ENCODE measurements at places on chromosomes 4 and X.

DNA sequence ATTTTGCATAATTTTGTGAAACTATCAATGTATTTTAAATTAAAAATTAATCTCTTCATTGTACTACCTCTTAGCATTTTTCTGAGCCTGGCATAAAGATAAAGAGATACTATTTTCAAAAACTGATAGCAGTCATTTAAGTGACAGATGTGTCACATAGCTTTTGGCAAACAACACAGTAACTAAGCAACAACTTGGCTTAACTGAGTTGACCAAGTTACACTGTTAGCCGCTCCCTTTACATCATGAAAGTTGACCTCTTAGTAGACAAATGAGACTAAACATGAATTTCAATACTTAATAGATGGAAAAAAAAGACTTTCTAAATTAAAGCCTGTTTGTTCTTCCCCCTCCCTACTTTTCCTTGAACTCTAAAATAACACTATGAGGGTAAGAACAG, 62.0 kb downstream of the ATP8A1 start:
- no peak for DNase-seq

DNA sequence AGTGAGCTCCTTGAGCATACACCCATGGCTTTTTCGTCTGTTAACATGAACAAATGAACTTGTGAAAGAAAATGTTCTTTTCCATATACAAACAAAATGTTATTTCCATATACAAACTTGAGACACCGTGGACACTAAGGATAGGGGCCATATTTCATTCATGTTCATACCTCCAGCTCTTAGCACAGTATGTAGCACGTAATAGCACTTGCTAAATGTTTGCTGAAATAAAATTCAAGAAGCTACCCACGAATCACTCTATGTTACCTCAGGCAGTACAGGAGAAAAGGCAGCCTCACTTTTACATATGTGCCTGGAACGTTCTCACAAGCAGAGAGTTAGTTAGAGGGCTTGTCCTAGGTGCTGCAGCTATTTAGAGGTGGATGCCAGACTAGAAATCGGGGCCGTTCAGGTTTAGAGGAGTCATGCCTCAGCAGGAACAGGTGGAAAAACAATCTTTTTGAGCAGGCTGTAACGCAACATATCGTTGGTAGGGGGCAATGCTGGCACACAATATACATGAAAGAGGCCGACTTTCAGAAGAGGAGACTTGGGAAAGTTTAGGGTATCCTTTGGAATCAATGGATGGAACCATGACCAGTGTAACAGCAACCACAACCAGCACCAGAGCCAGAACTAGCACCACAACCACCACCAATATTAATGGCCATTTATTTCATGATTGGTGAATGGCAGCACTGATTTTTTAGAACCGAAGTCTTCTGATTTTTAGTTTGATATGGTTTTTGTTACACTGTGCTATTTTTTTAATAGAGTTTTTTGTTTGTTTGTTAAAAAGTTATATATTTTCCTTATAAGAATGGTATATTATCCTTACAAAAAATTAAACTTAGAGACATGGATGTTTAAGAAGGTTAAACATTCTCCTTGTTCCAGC, 14.8 kb upstream of the PAQR3 start:
- DNase-seq: no peak

DNA sequence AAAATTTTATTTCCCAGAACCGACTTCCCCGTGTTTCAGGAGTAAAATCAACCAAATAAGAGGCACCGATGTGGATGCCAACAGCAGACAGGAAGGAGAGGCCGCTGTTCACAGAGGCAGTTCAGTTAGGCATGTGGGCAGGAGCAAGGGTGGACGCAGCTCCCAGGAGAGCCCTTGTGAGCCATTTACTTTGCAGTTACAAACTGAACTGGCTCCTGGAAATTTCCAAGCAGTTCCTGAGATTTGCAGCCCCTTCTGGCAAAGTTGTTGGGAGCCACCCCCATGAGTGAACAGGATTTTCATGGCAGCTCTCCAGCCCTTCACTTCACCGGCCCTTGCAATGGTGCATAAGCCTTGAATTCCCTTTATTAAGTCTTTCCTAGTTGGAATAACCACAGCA, 189.1 kb downstream of the AFAP1 start:
- no peak for DNase-seq

DNA sequence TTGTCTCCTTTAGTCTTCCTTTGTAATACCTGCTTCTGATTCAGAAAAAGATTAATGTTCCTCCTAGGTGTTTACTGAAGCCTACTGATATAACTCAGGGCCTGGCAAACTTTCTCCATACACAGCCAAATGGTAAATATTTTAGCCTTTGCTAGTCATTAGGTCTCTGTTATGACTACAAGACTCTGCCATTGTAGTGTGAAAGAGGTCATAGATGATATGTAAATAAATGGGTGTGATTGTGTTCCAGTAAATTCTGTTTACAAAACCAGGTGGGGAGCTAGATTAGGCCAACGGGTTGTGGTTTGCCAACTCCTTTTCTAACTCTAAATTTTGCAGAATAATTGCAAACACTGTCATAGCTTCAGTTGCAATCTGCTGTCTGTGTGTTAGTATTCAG, 568.1 kb upstream of the GNPDA2 start:
- DNase-seq: no peak

DNA sequence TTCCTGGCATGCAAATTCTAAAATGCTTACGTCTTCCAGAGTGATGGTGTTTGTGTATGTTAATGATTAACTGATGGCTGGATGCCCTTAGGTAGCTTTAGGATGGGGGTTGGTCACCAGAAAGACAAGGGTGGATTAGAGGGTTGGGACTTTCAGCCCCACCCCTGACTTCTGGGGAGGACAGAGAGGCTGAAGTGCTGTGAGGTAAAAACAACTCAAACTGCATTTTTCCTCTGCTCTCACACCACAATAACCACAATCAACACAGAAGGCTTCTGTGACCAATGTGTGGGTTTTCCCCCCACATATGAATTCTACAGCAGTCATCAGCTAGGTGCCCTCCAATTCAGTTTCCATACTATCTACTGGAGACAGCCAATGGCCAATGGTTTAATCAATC, 18.7 kb upstream of the DDIT4L start:
- DNase-seq: no peak

DNA sequence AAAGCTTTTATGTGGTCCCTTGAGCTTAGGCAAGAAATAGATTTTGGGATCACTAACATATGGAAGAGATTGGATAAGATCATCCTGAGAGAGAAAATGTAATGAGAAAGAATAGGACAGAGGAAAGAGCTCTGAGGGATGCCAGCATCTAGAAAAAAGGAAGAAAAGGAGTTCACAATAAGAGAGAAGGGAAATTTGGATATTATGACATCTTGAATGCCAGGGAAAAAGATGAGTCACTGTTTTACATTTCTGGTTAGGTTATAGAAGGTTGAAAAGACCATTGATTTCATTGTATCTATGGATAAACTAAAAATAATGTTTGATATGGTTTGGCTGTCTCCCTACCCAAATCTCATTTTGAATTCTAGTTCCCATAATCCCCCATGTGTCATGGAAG, 208.5 kb downstream of the MAD2L1 start:
- DNase-seq: no peak

GRCh38 chr4:10673817-10674369, 10.7 kb downstream of the CLNK start:
- no peak for DNase-seq

GRCh38 chr4:2861631-2862436, 18.2 kb downstream of the ADD1 start:
- DNase-seq: no peak

GRCh38 chr4:107624024-107624423, 96.0 kb downstream of the PAPSS1 start:
- no peak for DNase-seq

- DNase-seq: no peak
Observed at GRCh38 chrX:21176921-21177571, 197.2 kb upstream of the CNKSR2 start.

DNA sequence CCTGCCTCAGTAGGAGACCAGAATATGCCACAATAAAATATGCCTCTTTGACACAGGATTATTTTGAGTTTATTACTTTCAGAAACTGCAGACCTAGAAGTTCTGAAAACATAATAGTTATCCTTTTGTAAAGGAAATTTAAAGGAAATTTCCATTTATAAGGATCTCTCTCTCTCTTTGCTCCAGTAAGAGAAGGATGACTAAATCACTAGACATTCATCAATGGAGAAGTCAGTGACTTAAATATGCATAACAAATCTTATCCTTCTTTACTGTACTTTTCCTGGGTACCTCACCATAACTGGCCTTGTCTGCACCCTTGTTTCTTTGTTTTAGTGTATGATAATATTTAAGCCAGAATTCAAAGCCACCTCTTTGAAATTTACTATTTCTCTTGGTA, 28.3 kb upstream of the OPHN1 start:
- no peak for DNase-seq

DNA sequence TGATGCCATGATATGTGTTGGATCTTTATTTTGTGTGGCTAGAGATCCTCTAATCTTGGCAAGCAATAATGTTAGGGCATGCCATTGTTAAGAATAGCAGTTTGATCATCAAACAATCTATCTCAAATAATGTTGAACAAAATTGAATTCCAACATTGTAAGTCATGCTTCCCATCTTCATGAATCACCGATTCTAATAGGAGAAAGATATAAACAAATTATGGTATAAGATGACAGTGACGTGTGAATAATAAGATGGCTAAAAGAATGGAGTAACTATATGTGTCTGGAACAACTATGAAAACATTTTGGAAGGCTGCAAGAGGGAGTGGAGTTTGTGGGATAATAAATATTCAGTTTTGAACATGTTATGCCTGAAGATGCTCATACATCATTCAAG, 208.4 kb downstream of the DTHD1 start:
- DNase-seq: no peak

DNA sequence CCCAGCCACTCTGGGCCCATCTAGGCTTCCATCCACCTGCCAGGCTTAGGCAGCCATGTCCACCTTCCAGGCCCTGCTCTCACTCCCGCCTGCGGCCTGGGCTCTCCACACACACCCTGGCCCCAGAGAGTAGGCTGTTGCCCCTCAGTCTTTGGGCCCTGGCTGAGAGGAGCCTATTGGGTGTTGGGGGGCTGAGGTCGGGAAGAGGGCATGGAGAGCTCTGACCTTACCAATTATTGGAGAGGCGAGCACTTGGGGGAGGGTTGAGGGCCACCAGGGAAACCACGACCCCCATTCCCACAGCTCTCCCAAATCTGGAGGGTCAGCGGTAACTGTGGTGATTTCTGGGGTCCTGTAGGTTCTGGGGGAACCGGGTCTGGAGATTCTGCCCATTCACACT, 38.2 kb downstream of the HTRA3 start:
- DNase-seq: no peak

DNA sequence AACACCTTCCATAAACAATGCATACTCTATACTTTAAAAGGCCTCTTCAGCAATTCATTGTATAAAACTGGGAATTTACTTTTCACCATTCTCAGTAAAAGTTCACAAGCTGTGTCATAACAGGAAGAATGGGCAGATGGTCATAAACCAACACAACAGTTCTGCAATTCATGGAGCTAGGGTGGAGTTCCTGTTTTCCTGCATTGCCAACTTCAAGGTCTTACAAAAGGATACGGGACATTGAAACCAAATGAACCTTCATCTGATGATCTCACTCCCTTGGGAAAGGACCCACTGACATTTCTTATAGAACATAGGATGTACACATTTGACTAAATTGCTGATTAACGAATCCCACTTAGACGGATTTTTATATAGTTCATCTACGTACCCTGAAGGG, 4.1 kb downstream of the KDR start:
- DNase-seq: no peak

GRCh38 chrX:44874420-44875184, 1.6 kb downstream of the KDM6A start:
- DNase-seq: peak; percentile 13

DNA sequence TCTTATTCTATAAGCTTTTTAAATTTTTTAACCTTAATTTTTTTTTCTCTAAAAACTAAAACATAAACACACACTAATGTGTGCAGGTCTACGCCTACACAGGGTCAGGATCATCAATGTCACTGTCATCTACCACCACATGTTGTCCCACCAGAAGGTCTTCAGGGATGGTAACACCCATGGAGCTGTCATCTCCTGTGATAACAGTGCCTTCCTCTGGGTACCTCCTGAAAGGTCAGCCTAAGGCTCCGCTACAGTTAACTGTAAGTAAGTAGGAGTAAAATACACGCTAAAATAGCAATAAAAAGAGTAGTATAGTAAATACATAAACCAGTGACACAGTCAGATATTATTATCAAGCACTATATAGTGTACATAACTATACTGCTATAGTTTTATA, 45.9 kb upstream of the GPRIN3 start:
- DNase-seq: no peak

DNA sequence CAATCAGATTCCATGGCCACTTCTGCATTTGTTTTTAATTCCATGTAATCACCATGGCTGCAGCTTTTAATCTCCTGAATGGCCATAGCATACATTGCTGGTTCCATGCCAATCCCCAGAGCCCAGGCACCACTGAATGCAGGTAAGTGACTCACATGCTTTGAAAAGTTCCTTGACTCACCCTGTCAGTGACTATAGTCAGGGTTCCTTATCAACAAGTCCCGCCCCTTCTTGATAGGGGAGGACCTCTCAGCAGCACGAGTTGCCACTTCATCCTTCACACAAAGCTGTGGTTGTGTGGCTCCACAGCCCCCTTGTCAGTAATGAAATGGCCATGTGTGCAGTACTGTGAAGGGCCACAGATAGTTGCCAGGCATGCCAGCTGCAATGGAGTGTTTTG, 516.6 kb downstream of the PPARGC1A start:
- peak; percentile 6 for DNase-seq

DNA sequence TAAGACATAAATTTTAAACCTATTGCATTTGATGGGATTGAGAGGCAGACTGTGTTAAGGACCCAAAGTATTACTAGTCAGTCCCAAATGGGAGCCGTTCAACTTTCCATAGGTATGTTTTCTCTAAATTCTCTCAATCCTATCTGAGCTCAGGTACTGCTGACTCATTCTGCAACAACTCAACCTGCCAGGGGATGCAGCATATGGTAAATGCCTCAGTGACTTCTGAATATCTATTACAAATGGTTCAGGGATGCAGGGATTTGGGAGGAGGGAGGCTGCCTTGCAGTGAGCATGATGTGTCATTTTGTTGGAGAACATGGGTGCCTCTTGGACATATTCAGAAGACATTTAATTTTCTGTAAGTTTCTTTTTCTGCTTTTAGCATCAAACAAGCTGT, 97.3 kb downstream of the HDAC8 start:
- no peak for DNase-seq

DNA sequence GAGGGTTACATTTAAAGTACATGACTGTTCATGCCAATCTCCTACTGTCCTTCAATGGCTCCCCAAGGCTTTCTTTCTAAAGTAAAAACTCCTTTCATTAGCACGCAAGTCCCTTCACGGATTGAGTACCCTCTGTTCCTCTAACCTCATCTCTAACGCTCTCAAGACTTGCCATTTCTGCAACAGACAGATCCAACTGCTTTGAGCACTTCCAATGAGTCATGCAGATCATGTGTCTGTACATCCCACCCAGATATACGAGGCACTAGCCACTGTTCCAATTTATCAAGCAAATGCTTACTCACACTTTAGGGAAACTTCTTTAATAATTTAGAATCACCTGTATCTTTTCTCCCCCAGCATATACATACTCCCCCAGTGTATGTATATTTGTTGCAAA, 332.5 kb upstream of the ZFP42 start:
- DNase-seq: no peak

GRCh38 chr4:137609718-137610430, 77.6 kb upstream of the PCDH18 start:
- DNase-seq: no peak

GRCh38 chrX:41692162-41692749, 3.5 kb downstream of the GPR34 start:
- DNase-seq: no peak

- DNase-seq: no peak
Observed at GRCh38 chr4:121953860-121954259, 2.0 kb upstream of the TRPC3 start.

All from putamen (tissue), 1 donor.